Activated naive CD4-positive, alpha-beta T cell treated with anti-CD3 and anti-CD28 coated beads for 36 hours (primary cell): ENCODE measurements at places on chromosomes 1 and 21. TPM values are rescaled to one million over a fixed set of nuclear protein-coding genes. Genes with fewer than 3 reads are reported as not detected.
A peak's percentile ranks its signal among the peaks of the same experiment; 100 is the strongest.

Gene WNT4
- total RNA-seq: not detected

DNA sequence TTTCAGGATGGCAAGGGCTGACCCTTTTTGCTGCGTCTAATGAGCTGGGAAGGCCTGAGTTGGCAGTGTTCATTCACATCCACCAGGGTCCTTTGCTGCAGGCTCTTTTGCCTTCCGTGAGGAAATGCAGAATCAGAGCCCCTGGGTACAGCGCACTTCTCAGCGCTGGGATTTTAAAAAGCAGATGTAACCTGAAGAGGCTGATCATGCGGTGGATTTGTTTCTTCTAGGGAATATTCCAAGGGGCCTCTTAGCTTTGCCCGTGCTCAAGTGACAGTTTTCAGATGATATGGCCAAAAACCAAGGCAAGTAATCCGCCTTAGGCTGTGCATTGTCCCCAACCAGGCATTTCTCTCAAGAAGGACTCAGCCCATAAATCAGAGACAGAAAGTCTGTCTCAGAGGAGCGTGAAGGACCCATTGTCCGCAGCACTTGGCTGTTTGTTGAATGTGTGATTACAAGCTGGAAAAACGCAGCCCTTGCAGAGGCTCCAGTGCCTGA, 237.6 kb downstream of the PTPRC start:
- no peak for DNase-seq

- peak; percentile 57 for DNase-seq
Measured at GRCh38 chr1:172670791-172671190, 11.9 kb downstream of the FASLG start.

GRCh38 chr1:181366910-181367309, 116.4 kb upstream of the CACNA1E start:
- DNase-seq: no peak

DNA sequence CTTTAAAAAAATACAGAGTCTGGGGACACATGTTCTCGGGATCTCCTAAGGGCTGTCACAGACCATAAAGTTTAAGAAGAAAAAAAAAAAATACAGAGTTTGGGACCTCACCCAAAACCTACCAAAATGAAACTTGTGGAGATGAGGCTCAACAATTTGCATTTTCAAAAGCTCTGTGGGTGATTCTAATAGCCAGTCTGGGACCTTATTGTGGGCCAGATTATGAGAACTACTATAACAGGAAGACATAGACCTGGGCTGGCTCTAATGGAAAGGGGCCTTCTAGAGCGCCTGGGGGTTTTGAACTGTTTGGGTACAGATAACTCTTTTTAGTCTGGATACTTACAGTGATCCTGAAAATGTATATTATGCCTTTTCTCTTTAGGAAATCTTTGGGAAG, 69.1 kb downstream of the LAMC1 start:
- DNase-seq: no peak

GRCh38 chr1:110337704-110338308, 1.4 kb upstream of the RBM15 start:
- peak; percentile 47 for DNase-seq

Gene MYBPH
- not detected for total RNA-seq

DNA sequence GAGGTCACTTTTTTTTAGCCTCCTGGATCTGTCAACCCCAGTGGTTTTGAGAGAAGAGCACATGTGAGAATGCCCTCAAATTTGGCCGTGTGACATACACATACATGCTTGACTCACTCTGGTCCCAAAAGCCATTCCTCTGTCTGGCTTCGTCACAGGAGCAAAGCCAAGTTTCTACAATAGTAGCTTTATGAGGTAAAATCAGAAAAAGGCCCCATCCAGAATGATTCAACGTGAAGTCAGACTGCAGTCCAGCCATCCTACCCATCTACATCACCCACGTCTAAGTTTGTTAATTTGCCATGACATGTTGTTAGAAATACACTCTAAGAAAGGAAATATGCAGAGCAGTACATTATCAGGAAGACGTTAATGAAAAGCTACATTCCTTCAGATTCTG, 245.2 kb downstream of the SDCCAG8 start:
- DNase-seq: no peak

Gene SH2D1B
- total RNA-seq: not detected

GRCh38 chr1:197775282-197776262, at the start of gene DENND1B:
Gene DENND1B (minus strand): TSS chr1:197775480. CDS start chr1:197775155, 325 bp downstream.
- peak; percentile 84 for DNase-seq

Gene LAMC2
- total RNA-seq: not detected

Gene RBP7
- total RNA-seq: not detected

Gene COL16A1
- 0.17 TPM for total RNA-seq

Gene AMY1C
- not detected for total RNA-seq

DNA sequence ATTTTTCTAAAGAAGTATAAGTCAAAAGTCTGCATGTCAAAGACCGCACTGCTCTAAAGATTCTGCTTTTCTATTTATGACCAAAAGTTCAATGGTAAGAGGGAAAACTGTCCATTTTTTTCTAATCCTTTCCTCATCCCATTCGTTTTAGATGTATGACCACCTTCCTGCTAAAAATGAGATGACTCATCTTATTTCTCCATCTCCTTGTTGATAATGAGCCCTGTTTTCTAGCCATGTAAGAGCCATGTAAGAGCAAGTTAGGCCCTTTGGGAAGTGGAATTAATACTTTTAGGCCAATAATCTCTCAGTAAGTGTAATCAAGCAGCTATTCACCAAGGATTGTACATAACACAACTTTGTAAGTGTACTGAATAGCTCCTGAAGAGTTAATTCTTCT, 475.6 kb upstream of the B3GALT2 start:
- DNase-seq: no peak

- no peak for DNase-seq
Measured at GRCh38 chr1:108817016-108817415, 39.9 kb downstream of the AKNAD1 start.

DNA sequence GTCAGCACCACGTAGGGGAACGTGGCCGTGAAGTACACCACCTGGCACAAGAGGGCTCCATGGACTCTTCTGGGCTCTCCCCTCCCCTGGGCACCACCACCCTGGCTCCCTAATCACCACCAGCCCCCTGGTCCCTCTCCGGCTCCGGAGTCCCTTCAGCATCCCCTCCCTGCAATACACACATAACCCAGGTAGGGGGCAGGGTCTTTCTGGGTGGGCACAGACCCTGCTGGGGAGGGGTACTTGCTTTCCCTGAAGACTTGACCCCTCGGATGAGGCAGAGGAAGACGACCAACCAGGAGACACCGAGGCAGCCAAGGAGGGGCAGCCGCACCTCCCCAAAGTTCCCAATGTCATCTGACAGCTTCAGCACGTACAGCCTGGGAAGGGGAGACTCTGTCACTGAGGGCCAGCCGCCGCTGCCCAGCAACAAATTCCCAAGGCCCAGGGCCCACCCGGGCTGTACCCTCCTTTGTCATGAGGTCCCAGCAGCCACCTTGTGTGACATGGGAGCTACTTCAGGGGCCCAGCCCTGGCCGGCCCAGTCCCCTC, 11.3 kb downstream of the CCDC24 start:
- DNase-seq: no peak

Gene HTR1D
- not detected for total RNA-seq

DNA sequence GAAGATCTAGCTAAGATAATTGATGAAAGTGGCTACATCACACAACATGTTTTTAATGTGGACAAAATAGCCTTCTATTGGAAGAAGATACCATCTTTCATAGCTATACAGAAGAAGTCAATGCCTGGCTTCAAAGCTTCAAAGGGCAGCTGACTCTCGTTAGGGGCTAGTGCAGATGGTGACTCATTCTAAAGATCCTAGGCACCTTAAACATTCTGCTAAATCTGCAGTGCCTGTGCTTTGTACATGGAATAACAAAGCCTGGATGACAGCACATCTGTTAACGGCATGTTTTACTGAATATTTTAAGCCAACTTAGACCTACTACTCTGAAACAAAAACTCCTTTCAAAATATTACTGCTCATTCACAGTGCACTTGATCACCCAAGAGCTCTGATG, 65.6 kb upstream of the USP24 start:
- no peak for DNase-seq

Gene PPP2R5A
- total RNA-seq: 30.6 TPM

DNA sequence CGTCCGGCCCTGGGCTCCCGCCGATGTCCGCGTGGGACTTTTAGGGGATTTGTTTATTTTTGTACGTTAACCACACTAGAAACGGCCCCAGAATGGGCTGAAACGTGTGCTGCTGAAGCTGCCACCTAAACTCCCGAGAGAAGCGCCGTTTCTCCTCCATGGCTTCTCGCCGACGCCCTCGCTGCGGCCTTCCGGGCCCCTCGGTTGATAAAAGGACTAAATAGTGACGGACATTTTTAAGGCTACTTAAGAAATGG, 678 bp upstream of the PTTG1IP start:
- no peak for DNase-seq

DNA sequence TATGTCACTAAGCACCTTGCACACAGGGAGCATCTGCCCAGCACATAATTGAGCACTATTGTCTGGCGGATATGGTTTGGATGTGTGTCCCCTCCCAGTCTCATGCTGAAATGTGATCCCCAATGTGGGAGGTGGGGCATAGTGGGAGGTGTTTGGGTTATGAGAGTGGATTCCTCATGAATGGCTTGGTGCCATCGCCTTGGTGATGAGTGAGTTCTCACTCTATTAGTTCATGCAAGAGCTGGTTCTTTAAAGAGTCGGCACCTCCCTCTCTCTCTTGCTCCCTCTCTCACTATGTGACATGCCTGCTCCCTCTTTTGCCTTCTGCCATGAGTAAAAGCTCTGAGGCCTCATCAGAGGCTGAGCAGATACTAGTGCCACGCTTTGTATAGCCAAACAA, 9.5 kb downstream of the CTSK start:
- DNase-seq: no peak

DNA sequence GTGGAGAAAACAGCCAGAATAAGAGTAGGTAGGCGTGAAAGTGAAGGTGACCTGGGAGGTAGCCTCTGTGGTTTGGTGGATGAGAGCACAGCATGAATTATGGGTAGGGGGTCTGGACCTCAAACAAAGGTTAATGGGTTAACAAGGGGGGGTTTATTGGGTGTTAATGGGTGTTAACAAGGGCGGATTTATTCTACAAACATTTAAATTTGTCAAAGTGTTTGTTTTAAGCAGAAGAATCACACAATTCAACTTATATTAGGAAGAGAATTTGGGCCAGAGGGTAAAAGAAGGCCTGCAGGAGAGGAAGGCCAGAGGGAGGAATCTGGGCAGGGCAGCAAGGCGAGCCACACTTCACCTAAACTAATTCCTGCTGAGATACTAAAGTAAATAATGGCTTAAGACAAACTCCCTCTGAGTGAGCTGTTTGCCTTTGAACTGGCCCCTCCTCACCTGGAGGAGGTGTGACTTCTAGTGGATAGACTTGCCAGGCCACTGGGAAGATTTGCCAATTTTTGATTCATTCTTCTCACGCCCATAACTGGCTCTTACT, 191.7 kb downstream of the GIPC2 start:
- no peak for DNase-seq

DNA sequence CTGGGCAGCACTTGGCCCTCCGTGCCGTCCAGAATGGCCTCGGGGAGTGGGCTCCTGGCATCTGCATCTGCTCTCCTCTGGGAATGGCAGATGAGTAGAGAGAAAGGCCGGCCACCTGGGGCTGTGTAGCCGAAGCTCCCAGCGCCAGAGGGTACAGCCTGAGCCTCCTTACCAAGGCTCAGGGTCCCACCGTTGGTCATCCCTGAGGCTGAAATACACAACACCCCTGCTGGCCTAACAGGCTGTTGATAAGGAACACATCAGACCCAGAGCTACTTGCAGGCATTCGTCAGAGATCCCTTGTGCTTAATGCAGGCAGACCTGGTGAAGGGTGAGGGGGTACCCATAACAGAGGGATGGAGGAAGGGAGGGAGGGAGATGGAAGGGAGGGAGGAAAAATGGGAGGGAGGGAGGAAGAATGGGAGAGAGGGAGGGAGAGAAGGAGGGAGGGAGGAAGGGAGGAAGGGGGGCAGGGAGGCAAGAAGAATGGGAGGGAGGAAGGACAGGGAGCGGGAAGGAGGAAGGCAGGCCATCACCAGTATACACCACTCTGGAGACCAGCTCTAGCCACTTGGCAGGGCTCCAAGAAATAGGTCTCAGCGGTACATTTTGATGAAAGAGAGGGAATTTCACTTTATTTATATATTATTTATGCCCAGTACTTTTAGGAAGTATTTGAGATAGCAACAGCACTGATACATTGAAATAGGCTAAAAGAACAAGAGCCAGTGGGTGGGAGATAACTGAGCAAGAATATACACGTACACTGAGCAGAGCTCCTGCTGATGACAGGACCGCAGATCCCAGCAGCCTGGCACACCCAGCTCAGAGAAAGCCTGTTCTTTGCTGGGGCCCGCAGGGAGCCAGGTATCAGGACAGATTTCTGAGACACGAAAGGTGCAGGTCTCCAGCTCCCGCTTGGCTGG, 315.0 kb upstream of the VAMP3 start:
- DNase-seq: no peak

Gene KRTAP12-2
- total RNA-seq: not detected

DNA sequence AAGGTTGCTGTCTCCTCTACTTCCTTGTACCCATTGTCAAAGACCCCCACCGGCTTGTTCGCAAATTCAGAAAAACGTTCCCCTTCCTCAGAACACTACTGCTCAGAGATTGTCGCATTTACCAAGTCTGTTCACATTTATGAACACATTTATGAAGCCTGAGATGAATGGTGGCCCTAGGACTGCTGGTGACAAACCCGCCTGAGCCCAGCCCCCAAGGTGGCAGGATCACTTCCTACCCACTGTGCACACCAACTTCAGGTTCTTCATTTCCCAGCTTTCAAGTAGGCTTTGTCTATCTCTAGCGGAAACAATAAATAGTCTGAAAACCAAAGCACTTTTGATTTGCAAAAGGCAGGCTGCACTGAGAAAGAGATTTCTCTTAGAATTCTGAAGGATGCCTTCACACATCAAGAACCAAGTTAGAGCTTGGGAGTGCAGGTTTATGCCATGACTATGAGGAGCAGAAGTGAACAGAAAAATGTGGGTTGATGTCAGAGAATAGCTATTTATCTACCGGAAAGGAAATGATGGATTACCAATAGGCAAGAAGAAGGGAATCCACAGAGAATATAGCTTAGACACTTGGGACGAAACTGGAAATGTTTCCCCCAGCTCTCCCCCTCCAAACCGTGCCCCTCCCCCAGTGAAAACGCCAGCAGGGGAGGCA, 200.5 kb downstream of the TOMM20 start:
- peak; percentile 68 for DNase-seq

DNA sequence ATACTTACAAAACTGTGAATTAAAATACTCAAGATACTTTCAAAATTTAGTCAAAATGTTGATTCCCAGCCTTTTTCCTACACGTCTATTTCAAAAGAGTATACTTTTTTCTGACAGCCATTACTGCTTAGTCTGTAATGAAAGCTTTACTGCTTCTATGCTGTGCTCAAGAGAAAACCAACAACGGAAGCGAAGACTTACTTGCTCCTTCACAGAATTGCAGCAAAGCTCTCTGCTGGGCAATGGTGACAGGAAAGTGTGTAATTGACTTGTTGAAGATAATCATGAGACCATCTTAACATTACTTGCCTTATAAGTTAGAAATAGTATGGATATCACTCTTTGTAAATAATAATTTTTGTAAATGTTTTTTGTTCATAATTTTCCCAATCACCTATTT, 1.7 kb upstream of the DYNLT5 start:
- no peak for DNase-seq
